ENCODE measurements at places on chromosomes 11 and 22. TPM values are rescaled to one million over a fixed set of nuclear protein-coding genes. Genes with fewer than 3 reads are reported as not detected.
A peak's percentile ranks its signal among the peaks of the same experiment; 100 is the strongest.

Gene TMEM191C
- 11.5 TPM for total RNA-seq

- H3K27me3 ChIP-seq: peaks cover 2% of the 10 kb centered on the region
- no peaks in the 10 kb centered on the region for H3K36me3 ChIP-seq
- H3K27ac ChIP-seq: no peak overlapping the region
- H3K4me3 ChIP-seq: no peak overlapping the region
- DNase-seq: no peak
Observed at GRCh38 chr11:96132437-96132836, 208.5 kb upstream of the MTMR2 start.

DNA sequence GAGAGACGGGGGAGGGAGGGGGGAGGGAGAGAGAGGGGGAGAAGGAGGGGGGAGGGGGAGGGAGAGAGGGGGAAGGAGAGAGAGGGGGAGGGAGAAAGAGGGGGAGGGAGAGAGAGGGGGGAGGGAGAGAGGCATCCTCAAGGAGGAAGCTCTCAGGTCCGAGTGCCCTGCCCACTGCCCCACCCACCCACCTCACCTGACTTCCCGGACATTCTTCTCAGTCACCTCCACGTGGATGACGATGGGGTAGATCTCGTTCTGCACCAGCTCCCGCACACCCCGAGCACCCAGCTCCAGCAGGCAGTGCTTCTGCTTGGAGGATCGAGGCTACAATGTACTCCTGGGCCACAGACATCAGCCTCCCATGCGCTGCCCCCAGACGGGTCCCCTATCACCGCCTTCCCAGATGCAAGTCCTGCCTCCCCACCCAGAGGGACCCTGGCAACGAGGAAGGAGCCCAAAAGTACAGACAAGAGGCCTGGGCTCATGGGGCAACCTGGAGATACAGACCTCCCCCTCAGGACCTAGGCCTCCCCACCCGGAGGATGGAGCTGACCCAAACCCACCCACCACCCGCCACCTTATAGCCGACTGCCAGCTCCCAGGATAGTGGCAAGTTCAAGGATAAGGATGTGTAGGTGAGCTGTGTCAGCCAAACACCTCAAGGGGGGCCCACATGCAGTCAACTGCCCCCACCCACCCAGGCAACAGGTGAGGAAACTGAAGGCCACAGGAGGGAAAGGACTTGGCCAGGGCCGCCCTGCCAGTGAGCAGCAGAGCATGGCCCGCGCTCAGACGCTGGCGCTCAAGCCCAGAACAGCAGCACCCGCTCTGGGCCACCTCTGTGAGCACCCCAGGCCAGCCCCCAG is 5.6 kb upstream of the MFNG start:
- H3K4me1 ChIP-seq: peaks cover 23% of the 10 kb centered on the region
- no peaks in the 10 kb centered on the region for H3K36me3 ChIP-seq
- no peak overlapping the region for H3K4me3 ChIP-seq
- H3K27me3 ChIP-seq: peaks cover 14% of the 10 kb centered on the region
- H3K27ac ChIP-seq: no peak overlapping the region

Gene OR10D3
- 0.29 TPM for total RNA-seq

DNA sequence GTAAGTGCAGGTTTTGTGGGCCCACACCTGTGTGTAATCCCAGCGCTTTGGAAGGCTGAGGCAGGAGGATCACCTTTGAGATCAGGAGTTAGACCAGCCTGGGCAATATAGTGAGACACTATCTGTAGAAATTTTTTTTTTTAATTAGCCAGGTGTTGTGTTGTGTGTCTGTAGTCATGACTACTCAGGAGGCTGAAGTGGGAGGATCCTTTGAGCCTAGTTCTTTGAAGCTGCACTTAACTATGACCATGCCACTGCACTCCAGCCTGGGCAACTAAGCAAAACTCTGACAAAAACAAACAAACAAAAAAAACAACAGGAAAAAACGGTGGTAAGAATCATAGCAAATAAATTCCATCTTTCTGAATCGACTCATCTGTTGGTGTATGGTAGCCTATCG is 268.6 kb upstream of the PDGFD start:
- no peak overlapping the region for H3K27ac ChIP-seq
- no peak overlapping the region for H3K4me3 ChIP-seq
- H3K36me3 ChIP-seq: no peaks in the 10 kb centered on the region
- no peaks in the 10 kb centered on the region for H3K27me3 ChIP-seq

DNA sequence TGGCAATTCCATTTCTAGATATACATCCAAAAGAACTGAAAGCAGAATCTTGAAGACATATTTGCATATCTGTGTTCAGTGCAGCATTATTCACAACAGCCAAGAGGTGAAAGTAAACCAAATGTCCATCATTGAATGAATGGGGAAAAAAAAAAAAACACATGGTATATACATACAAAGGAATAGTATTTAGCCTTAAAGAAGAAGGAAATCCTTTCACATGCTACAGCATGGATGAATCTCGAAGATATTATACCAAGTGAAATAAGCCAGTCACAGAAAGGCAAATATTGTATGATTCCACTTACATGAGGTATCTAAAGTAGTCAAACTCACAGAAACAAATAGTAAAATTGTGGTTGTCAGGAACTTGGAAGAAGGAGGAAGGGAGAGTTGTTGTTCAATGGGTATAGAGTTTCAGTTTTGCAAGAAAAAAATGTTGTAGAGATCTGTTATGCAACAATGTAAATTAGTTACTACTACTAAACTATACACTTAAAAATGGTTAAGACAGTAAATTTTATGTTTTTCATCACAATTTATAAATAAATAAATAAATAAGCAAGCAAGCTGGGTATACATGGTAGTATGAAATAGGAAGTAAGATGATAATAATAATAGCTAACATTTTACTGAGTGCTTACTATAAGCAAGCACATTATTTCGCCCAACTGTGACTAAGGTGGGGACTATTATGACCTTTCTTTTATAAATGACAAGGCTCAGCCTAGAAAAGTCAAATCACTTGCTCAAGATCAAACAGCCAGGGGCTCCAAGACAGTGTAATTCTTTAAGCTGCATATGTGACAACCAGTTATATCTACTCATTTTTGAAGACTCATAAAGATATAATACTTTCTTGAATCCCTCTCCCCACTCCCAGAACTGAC is 50.0 kb downstream of the FAM168A start:
- H3K27me3 ChIP-seq: no peaks in the 10 kb centered on the region
- H3K4me1 ChIP-seq: peaks cover 4% of the 10 kb centered on the region
- no peak overlapping the region for H3K27ac ChIP-seq
- no peaks in the 10 kb centered on the region for H3K36me3 ChIP-seq
- no peak overlapping the region for H3K4me3 ChIP-seq

DNA sequence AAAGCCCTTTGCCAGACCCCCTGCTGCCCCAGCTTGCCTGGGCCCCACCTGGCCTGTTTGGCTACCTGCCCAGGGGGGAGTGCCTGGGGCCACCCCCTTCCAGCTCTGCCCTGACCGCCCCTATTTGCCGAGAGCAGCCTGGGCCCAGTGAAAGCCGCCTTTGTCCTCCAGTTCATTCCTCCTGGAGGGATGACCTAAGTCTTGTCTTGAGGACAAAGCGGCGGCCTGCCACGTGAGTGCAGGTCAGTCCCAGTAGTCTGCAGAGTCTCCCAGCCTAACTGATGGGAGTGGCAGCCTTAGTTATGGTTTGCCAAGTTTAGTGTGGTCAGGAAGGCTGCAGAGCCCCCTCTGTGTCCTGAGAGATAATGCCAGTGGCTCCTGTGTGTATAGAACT is 115.9 kb upstream of the CRYBB3 start:
- H3K27me3 ChIP-seq: peaks cover 13% of the 10 kb centered on the region
- peaks cover 19% of the 10 kb centered on the region for H3K4me1 ChIP-seq
- no peak overlapping the region for H3K4me3 ChIP-seq
- H3K36me3 ChIP-seq: no peaks in the 10 kb centered on the region
- no peak for DNase-seq
- H3K27ac ChIP-seq: no peak overlapping the region

Gene VEGFB
- 12.3 TPM for total RNA-seq

- no peaks in the 10 kb centered on the region for H3K4me1 ChIP-seq
- DNase-seq: no peak
- H3K27ac ChIP-seq: no peak overlapping the region
- H3K27me3 ChIP-seq: no peaks in the 10 kb centered on the region
- peaks cover 39% of the 10 kb centered on the region for H3K36me3 ChIP-seq
- H3K4me3 ChIP-seq: no peak overlapping the region
Observed at GRCh38 chr11:44192462-44193100, 97.1 kb downstream of the EXT2 start.

Gene OR10AG1
- not detected for total RNA-seq

Gene SPATA19
- total RNA-seq: not detected

GRCh38 chr11:61297746-61298145 is 2.6 kb upstream of the VWCE start:
- peaks cover 8% of the 10 kb centered on the region for H3K4me1 ChIP-seq
- no peak overlapping the region for H3K27ac ChIP-seq
- DNase-seq: no peak
- H3K4me3 ChIP-seq: no peak overlapping the region
- peaks cover 4% of the 10 kb centered on the region for H3K36me3 ChIP-seq

- no peaks in the 10 kb centered on the region for H3K36me3 ChIP-seq
- H3K27ac ChIP-seq: no peak overlapping the region
- no peaks in the 10 kb centered on the region for H3K27me3 ChIP-seq
Observed at GRCh38 chr11:73137262-73137943, 4.7 kb downstream of the FCHSD2 start.

Gene MRPL40
- total RNA-seq: 24.4 TPM

DNA sequence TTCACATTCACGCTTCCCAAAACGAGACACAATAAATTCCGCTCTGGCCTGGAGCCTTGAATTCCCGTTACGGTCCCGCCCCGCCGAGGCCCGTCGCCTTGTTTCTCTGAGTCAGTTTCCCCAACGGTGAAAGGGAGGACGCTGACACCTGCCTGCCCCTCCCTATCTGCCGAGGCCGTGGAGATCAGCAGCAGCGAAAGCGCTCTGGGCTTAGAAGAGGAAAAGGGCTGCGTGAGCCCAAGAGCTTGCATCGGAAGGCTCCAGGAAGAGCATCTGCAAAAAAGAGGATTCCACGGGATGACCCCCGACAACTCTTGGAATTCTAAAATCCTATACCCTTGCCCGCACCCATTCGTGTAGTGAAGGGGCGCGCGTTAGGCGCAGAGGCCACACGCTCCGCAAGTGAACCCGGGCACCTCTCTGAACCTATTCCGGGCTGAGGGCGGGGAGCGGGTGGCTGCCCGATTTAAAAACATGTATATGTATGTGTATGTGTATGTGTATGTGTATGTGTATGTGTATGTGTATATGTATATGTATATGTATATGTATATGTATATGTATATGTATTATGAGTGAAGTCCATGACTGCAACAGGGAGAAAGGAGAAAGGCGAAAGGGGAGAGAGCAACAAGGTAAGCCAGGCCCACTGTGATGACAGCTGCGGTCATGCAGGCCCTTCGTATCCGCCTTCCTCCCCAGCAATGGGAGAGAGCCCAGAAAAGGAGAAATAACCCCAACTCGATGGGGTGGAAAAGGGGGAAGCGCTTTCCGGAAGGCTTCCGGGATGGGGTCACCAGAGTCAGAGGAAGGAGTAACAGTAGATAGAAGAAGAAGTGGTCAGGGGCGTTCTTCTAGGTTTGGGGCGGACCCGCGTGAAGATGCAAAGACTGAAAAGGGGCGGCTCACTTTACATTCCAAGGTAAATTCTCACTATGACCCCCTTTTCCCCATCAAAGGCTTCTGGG is 948 bp upstream of the MRTFA start:
- DNase-seq: no peak
- peaks cover 14% of the 10 kb centered on the region for H3K4me1 ChIP-seq
- H3K36me3 ChIP-seq: no peaks in the 10 kb centered on the region
- H3K27me3 ChIP-seq: peaks cover 10% of the 10 kb centered on the region
- H3K4me3 ChIP-seq: peak overlapping the region; percentile 95
- H3K27ac ChIP-seq: peak overlapping the region; percentile 94

DNA sequence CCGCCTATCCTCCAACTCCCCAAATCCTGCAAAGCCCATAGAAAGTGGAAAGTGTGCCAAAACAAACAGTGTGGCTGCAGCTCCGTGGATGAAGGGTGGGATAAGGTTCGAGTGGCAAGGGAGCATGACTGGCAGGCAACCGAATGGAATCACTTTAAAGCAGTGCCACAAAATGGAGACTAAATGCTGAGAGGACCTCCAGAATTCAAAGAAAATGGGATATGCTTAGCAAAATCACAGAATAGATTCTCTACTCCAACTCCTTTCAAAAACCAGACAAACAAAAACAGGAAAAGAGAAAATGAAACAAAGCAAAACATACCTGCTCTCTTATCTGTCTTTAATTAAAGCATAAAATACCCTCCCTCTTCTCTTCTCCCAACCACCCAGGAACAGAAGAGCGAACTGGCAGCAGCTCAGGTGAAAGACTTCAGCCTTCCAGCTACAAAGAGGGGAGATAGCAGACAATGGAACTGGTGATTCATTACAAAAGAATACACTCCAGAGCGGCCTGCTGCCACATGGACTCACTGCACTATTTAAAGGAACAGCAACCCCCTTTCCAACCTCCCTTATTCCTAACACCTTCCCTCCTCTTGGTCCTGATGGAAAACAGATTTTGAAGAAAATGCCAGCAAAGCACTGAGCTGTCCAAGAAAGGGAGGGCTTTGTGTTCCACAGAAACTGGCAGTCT is 118.5 kb downstream of the APOL5 start:
- peak overlapping the region; percentile 99 for H3K4me3 ChIP-seq
- peaks cover 13% of the 10 kb centered on the region for H3K27me3 ChIP-seq

DNA sequence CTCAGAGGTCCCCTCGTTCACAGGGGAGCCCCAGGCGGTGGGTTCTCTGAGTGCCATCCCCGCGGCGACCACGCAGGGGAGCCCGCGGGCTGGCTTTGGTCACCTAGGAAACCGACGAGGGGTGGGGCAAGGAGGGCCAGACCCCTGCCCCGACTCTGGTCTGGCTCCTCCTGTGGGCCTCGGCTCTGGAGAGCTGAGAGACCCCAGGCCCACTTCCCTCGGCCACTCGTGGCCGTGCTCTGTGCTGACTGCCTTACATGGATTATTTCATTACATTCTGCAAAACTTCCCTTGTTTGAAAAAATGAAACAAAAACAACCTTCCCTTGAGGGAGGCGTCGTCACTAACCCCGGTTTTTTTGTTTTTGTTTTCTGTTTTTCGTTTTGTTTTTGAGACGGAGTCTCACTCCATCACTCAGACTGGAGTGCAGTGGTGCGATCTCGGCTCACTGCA is 15.1 kb upstream of the CYTH4 start:
- H3K4me1 ChIP-seq: peaks cover 4% of the 10 kb centered on the region
- peak; percentile 82 for DNase-seq
- peaks cover 3% of the 10 kb centered on the region for H3K27me3 ChIP-seq
- no peak overlapping the region for H3K27ac ChIP-seq
- H3K4me3 ChIP-seq: peak overlapping the region; percentile 28
- no peaks in the 10 kb centered on the region for H3K36me3 ChIP-seq

GRCh38 chr22:45159652-45160462 is 3.9 kb upstream of the NUP50 start:
- H3K27ac ChIP-seq: no peak overlapping the region
- no peak overlapping the region for H3K4me3 ChIP-seq
- peaks cover 5% of the 10 kb centered on the region for H3K36me3 ChIP-seq
- H3K4me1 ChIP-seq: peaks cover 15% of the 10 kb centered on the region
- DNase-seq: no peak
- H3K27me3 ChIP-seq: peaks cover 4% of the 10 kb centered on the region

- peaks cover 10% of the 10 kb centered on the region for H3K4me1 ChIP-seq
- DNase-seq: no peak
- peak overlapping the region; percentile 94 for H3K4me3 ChIP-seq
- no peaks in the 10 kb centered on the region for H3K36me3 ChIP-seq
- H3K27ac ChIP-seq: peak overlapping the region; percentile 92
Observed at GRCh38 chr11:65113361-65113756, 1.7 kb downstream of the TM7SF2 start.

- H3K27me3 ChIP-seq: peaks cover 11% of the 10 kb centered on the region
- H3K27ac ChIP-seq: no peak overlapping the region
- no peak for DNase-seq
Observed at GRCh38 chr22:19849835-19850762, 4.6 kb downstream of the GNB1L start.

Gene KRTAP5-5
- total RNA-seq: not detected

Gene SLC6A5
- 0.05 TPM for total RNA-seq

Measured in glutamatergic neuron (in vitro differentiated cells).